Suprapubic skin (tissue), 4 donors: ENCODE measurements at places on chromosomes 7 and 10. TPM values are rescaled to one million over a fixed set of nuclear protein-coding genes. Genes with fewer than 3 reads are reported as not detected.

The GPRIN2 gene
- total RNA-seq: 61.2 TPM

The SDHAF3 gene
- total RNA-seq: 12.1 TPM

The SMO gene
- total RNA-seq: 13.8 TPM

The COL17A1 gene
- total RNA-seq: 1,542 TPM

The PDGFA gene
- total RNA-seq: 27.2 TPM

The ADAM22 gene
- 0.53 TPM for total RNA-seq

The GRID2IP gene
- 0.16 TPM for total RNA-seq

The TBC1D12 gene
- 14.9 TPM for total RNA-seq

The CTAGE4 gene
- total RNA-seq: 11.7 TPM

The TRPV5 gene
- total RNA-seq: not detected

The ARMH3 gene
- total RNA-seq: 23.2 TPM

The FAM180A gene
- total RNA-seq: 4.2 TPM

The STEAP2 gene
- 3.3 TPM for total RNA-seq

The GARS1 gene
- total RNA-seq: 116 TPM

The COL13A1 gene
- 0.42 TPM for total RNA-seq

The PDAP1 gene
- total RNA-seq: 48.6 TPM

The CACNA2D1 gene
- 16.9 TPM for total RNA-seq

The ITIH5 gene
- total RNA-seq: 3.8 TPM

The DKK1 gene
- 17.5 TPM for total RNA-seq

The PNLIP gene
- not detected for total RNA-seq

The HOXA4 gene
- 2.0 TPM for total RNA-seq

The CYP2C19 gene
- total RNA-seq: 0.30 TPM

The DDC gene
- total RNA-seq: not detected

The GBX1 gene
- not detected for total RNA-seq

The DLD gene
- total RNA-seq: 35.8 TPM

The CDC14C gene
- not detected for total RNA-seq

The SLC12A9 gene
- total RNA-seq: 33.8 TPM

The GPC2 gene
- 21.5 TPM for total RNA-seq

The ZNF239 gene
- 0.80 TPM for total RNA-seq

The CPA4 gene
- total RNA-seq: 82.7 TPM
